ENCODE measurements at places on chromosomes 11 and 22.

- no peak for DNase-seq
These were observed 21.4 kb upstream of the ACER3 start for GRCh38 chr11:76839311-76839710.

DNA sequence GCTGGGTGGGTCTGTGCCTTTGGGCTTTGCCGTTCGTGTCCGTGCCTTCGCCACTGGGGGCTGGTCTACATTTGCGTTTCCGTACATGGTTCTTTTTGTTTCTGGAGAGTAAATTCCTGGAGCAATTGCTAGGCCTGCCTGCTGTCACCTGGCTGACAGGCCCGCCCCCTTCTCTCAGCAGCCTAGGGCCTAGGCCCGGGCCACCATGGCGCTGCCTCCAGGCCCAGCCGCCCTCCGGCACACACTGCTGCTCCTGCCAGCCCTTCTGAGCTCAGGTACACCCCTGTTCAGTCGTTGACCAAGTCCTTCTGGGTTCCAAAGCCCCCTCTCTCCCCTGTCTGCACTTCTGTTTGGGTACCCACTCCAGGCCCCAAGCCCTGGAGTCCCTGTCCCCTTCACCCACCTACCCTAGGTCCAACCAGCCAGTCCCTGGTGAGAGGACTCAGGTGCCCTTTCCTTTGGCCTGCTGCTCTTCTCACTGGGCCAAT is 649 bp downstream of the TMEM25 start:
- DNase-seq: no peak

- no peak for DNase-seq
These were observed 128.1 kb downstream of the CTTN start for GRCh38 chr11:70526116-70527045.

- no peak for DNase-seq
These were observed 64.7 kb downstream of the SLC1A2 start for GRCh38 chr11:35354644-35355043.

DNA sequence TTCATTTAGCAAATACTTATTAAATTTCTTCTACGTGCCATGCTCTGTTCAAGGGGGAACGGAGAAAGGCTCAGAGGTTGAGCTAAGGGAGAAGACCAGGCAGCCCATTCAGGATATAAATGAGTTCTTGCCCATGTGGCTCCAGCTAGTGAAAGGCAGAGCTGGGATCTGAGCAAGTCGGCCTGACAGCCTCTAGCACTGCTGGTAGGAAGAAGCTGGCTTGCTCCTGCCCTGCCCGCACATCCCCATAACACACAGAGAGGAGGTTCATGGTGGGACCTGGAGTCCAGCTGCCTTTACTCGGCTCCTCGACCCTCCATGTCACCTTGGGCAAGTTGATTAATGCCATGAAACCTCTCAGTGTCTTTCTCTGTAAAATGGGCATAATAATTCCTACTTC is 2.0 kb downstream of the SLC15A3 start:
- DNase-seq: no peak

DNA sequence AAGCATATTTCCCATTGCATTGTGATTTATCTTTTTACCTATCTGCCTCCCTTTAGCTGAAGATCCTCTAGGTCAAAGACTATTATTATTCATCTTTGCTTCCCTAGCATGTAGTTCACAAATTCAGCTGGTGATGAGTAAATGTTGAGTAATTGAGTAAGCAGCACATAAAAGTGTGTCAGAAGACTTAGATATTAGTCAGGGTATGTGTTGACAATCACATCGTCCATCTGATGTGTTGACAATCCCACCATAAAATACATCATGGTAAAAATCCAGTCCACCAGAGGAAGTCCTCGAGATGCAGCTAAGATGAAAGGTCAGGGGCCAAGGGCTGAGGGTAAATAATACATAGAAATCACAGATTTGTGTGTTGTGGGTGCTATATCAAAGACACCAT is 22.9 kb upstream of the ABTB2 start:
- no peak for DNase-seq

GRCh38 chr11:124150684-124151083 is 32.5 kb upstream of the OR10D3 start:
- DNase-seq: no peak

GRCh38 chr11:116473790-116474346 is 298.9 kb downstream of the BUD13 start:
- DNase-seq: no peak

- no peak for DNase-seq
These were observed 112.1 kb upstream of the ZC3H12C start for GRCh38 chr11:109981031-109981636.

DNA sequence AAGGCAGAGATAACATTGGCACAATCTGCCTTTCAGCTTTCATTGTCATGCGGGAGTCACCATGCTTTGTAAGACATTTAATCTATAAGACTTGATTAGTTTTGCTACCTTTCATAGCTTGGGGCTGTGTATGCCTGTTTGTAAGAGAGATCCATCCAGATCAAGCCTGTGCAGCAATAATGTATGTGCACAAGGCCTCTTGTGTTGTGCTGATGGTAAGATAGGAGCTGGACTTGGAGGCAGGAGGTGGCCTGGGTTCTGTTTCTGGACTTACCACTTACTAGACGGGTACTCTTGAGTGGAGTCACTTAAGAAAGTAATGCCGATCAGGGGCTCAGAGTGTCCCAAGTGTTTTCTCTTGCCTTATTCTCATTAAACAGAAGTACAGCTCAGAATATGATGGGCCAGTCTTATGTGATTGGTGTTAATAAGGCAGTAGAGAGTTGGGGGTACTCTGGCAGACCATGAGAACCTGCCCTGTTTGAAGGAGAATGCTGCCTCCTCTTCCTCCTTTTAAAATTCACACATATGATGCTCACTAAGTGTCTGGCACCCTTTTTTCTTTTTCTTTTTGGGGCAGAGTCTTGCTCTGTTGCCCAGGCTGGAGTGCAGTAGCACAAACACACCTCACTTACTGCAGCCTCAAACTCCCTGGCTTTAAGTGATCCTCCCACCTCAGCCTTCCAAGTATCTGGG is 30.9 kb downstream of the PTPRJ start:
- DNase-seq: no peak

- no peak for DNase-seq
These were observed 30.3 kb upstream of the OR10D3 start for GRCh38 chr11:124152770-124153407.

DNA sequence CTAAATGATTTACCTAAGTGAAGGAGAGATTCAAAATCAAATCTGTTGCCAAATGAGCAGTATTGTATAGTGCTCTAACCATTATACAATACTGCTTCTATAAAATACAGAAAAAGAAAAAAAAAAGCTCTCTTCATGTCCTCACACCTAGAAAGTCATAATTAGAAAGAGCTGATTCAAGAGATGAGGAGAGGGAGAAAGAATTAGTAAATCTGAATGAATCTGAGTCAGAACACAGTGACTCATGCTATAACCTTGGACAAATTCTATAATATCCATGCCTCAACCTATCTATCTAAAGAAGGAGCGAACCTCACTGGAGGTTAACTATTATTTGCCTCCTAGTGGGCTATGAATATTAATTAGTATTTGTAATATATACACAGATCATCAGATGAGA is 29.4 kb downstream of the AMBRA1 start:
- no peak for DNase-seq

All from activated CD8-positive, alpha-beta memory T cell treated with anti-CD3 and anti-CD28 coated beads for 4 hours (primary cell).